ENCODE measurements at places on chromosomes 2 and 18.

GRCh38 chr2:200357845-200358244 lies 51.4 kb downstream of the SPATS2L start:
- no peak for DNase-seq

- no peak for DNase-seq
These were observed 15.3 kb downstream of the PMS1 start for GRCh38 chr2:189799531-189799930.

DNA sequence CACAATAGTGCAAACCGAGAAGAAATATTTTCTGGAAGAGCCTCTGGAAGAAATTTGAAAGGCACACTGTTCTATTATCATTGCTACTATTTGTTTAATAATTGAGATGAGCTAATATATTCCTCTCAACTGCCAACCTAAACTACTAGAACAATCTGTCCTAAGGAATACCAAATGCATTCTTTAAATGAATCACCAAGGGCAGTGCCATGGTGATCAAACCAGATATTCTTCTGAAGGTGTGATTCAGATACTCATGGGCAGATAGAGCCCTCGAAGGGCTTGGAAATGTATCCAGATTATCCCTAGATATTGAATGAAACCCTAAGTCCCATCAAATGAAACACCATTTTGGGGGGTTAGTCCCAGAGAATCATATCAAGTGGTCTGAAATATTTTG lies 76.6 kb downstream of the FIGN start:
- DNase-seq = no peak

GRCh38 chr2:139544186-139544851 lies 764.1 kb upstream of the NXPH2 start:
- DNase-seq = no peak

Measured in activated CD4-positive, alpha-beta T cell treated with anti-CD3 and anti-CD28 coated beads for 36 hours (primary cell).